ENCODE measurements at places on chromosomes 5 and 9.

DNA sequence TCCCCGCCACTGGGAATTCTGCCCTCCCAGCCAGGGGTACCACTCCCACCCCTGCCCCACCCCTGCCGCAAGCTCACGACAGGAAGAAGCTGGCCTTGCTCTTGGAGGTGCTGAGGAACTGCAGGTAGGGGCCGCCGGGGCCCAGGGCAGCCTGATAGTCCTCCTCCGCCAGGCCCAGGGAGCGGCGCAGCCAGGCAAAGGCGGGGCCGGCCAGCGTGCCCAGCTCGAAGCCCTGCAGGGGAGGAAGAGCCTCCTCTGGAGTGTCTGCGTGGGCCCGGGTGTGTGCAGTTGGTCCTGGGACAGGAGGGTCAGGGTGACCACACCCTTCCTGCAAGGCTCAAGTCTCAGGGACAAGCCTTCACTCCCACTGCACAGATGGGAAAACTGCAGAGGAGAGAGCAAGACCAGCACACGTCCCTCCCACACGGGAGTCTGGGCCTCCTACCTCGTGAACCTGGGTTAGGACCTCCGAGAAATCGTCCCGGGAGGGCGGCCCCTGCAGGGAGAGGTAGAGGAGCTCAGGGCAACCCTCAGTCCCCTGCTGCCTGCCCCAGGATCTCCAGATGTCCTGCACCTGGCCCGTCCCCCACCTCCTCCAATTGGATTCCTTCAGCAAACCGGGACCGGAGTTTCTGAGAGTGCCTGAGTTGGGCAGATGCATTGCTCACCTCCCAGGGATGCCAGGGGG is 2.4 kb downstream of the PIP5KL1 start:
- DNase-seq, result no peak

DNA sequence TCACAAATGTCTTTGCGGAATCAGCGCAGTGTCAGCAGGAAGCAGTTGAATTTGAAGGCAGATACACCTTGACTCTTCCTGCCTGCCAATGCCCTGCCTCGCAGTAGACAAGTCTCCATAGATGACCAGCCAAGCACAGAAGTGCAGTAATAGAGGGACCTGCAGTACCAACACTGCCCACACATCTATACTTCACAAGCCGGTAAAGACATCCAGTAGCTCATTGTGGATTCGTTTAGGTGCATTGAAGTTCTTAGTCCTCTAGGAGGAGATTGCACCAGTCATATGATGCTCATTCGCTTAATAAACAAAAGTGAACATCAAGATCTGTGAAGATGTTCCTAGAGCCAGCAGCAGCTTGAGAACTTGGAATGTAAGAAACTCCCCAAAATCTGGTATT is 7.1 kb upstream of the IFNA2 start:
- DNase-seq, result no peak

DNA sequence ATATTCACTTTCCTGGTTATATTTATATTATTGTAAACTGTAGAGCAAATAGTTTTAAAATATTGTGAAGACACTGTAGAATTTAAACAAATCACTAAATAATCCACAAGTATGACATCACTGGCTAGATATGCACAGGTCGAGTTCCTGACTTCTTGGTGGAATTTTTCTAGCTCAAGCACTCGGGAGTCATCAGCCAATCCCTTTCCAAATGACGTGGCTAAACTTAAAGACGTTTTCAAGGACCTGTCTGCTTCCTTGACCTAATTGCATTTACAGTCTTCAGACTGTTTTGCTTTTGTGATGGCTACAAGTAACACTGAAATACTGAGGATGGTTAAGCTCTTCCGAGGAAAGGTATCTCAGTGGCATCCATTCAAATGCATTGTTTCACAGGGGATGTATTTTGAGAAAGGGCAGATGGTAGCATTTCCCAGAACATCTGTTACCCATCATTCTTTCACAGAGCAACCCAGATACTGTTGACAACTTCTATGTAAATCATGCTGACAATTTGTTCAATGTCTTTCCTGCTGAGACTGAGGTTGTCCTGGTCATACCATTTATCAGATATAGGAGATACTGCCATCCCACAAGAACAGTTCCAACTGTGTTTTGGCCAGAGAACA is 262.8 kb downstream of the CDH10 start:
- DNase-seq, result no peak

DNA sequence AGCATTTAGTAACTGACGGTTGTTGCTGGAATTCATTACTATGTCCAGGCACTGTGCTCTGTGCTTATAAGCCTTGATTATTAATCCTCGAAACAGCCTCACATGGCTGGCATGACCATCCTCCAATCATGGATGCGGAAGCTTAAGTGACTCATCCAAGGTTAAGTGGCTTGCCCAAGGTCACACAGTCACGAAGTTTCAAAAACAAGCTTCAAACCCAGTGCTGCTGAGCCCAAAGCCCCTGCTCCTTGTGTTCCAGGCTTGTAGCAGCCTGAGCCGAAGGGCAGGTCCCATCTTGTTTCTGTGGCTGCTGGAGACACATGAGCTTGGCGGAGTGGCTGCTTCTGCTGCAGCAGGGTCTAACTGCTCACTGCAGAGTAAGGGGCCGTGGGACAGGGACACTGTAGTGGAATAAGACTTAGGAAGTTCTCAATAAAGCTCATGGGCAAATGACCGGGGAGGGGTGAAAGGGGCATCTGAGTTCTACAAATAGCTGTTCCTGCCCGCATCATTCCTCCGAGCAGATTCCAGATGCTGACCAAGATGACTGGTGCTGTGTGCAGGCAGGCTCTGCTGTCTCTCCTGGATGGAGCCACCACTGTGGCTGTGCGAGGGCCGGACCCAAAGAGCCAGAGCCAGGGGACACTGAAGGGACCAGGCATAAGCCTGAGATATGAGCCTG is 32.4 kb downstream of the WHRN start:
- no peak for DNase-seq

- DNase-seq, result no peak
Measured at GRCh38 chr9:79268806-79269205, 303.0 kb upstream of the TLE4 start.
